ENCODE measurements at places on chromosomes 12 and 14. TPM values are rescaled to one million over a fixed set of nuclear protein-coding genes. Genes with fewer than 3 reads are reported as not detected.

Gene PHETA1
- total RNA-seq, result 2.8 TPM

Gene COPZ1
- total RNA-seq, result 104 TPM

Gene PTPRR
- not detected for total RNA-seq

Gene TAS2R31
- 5.2 TPM for total RNA-seq

Gene TNFAIP2
- not detected for total RNA-seq

DNA sequence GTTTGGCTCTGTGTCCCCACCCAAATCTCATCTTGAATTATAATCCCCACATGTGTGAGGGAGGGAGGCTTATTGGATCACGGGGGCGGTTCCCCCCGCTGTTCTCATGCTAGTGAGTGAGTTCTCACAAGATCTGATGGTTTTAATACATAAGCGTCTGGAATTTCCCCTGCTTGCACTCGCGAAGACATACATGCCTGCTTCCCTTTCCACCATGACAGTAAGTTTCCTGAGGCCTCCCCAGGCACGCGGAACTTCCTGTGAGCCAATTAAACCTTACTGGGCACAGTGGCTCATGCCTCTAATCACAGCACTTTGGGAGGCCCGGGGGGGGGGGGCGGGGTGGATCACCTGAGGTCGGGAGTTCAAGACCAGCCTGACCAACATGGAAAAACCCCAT lies 60.8 kb downstream of the R3HDM2 start:
- no peak for DNase-seq

DNA sequence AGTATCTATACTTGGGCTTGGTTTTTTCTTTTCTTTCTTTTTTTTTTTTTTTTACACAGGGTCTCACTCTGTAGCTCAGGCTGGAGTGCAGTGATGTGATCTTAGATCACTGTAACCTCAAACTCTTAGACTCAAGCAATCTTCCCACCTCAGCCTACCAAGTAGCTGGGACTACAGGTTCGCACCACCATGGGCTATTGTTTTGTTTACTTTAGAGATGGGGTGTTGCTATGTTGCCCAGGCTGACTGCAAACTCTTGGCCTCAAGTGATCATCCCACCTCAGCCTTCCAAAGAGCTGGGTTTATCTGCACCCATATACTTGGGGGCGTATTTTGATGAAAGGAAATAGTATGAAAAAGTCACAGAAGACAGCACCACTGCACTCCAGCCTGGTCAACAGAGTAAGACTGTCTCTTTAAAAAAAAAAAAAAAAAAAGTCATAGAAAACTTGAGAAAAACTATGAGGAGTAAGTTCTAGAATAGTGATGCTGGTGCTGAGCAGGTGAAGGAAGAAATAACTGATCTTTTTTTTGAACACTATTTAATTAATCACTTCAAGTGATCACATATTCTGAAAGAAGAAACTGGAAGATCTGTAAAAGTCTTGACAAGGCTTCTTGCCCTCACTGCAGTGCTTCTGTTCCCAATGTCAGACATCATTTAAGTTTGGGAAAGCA lies 53.8 kb upstream of the NPFF start:
- DNase-seq, result no peak

DNA sequence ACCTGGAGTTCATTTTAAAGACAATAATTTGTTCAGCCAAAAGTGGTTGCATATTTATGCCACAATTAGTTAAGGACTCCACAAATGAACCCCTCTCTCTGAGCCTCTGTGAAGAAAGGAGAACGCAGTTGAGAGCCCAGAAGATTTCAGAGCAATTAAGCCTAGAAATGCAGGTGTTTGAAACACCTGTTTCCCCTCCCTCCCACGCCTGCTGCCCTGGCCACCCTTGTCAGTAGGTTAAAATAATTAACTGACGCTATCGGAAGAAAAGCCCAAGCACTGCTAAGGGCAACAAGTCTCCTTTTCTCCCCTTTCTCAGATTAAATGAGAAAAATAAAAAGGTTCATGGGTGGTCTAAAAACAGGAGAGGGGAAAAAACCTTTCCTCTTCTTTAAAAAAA lies 99.2 kb downstream of the PPM1A start:
- no peak for DNase-seq

DNA sequence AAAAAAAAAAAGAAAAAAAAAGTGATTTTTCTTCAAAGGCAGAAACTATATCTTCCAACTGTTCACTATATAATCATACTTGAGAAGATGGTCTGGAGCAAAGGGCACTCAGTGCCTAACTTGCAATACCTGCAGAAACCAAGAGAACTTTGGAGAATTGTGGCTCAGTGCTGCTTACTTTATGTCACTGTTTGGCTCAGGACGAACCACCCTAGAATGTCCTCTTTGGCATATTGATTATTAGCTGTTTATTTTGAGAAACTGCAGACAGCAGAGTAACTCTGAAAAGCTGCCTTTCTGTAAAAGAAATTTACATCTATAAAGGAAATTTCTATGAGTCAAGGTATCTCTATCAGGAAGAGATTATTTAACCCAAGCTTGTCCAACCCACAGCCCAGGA lies 100.2 kb downstream of the BBS10 start:
- DNase-seq, result no peak

- DNase-seq, result no peak
Observed at GRCh38 chr14:75069811-75070145, 337 bp downstream of the ZC2HC1C start.

- no peak for DNase-seq
Observed at GRCh38 chr12:2631653-2632350, 163.0 kb upstream of the FKBP4 start.

DNA sequence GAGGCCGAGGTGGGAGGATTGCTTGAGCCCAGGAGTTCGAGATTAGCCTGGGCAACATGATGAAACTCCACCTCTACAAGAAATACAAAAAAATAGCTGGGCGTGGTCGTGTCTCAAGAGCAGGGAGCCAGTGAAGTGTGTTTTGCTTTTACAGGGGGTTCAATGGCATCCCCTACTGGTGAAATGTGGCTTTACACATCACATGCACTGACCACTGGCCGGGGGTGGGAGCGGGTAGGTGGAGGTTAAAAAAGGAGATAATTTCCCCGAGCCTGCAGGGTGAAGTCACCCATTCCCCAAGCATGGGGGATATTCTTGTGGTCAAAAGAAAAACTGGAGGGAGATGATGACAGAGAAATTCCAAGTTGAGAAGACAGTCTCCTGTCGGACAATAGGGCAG lies 63.6 kb upstream of the PWP1 start:
- DNase-seq, result no peak

- DNase-seq, result no peak
Observed at GRCh38 chr12:116144384-116144783, 133.1 kb downstream of the MED13L start.

GRCh38 chr12:123815968-123816367 lies 53.9 kb downstream of the DNAH10 start:
- no peak for DNase-seq

DNA sequence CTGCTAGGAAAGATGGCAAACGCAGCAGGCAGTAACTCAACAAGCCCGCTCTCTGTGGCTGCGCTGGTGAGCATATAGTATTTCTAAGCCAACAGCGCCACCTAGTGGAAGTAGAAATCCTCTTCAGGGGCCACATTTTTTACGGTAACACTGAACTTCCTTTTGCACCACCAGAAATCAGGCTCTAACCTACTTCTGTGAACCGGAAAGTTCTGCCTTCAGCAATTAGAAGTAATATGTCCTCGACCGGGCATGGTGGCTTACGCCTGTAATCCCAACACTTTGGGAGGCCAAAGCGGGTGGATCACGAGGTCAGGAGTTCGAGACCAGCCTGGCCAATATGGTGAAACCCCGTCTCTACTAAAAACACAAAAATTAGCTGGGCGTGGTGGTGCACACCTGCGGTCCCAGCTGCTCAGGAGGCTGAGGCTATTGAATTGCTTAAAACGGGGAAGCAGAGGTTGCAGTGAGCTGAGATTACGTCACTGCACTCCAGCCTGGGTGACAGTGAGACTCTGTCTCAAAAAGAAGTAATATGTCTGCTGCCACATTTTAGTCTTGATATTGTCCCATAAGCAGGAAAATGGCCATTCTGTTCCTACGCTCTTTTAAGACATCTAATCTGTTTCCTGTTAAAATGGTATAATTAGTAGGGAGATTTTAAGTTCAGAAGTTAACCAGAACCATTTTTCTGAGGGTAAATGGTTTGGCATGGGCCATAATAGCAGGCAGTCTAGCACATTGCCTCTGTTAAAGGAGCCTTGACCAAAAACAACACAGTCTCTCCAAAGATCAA lies 26.8 kb downstream of the APOBEC1 start:
- DNase-seq, result peak; percentile 83

GRCh38 chr12:53212931-53213330 lies 5.9 kb upstream of the ITGB7 start:
- DNase-seq, result no peak

DNA sequence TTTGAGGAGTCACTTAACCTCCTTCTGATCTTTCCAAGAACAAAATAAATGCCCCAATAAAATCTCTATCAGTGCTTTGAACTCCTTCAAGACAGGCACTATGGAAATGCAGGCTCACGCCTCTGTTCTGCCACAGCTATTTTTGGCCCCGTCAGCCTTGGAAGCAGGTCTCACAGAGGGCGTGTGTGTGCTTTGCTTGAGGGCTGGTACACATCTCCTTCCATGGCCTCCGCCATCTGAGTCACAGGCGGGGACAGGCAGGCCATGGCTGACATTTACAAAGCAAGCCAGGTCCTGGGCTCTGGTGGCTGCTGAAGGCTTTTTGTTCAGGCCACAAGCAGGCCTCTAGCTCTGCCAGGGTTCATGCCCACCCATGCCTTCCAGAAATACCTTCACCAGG lies 16.0 kb downstream of the PRIMA1 start:
- DNase-seq, result no peak

- DNase-seq, result no peak
Observed at GRCh38 chr12:16513231-16513630, 92.7 kb downstream of the LMO3 start.

DNA sequence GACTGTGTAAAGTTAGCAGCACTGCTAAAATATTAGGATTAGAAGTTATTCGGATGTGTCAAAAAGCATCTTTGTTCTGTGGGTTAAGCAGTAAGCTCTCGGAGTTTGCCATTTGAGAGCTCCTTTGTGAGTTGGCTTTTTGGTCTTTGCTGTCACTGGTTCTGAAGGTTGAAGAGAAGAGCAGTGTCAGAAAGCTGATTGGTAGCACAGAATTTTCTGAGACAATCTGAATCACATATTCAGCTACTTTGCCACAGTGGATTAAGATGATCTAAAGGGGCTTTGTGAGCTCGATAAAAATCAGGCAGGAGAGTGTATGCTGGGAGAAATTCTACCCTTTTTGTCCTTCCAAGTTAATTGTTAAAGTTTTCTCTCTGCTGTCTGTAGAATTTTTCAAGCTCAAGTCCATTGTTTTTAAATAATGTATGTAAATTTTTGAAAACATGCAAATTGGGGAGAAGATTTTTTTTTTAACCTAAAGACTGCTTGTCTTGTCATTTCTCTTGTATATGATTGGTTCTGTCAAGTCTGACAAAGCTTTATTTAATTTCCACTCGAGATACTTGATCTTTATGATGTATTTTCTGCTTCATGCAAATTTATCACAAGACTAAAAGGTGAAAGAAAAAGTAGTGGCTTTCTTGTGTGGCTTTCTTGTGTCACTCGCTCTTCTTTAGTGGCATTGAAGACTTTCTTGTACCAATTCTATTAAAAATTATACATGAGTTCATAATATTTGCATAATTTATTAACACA lies 307.3 kb downstream of the EGLN3 start:
- no peak for DNase-seq

GRCh38 chr14:82661258-82661657 lies 1127.6 kb upstream of the SEL1L start:
- no peak for DNase-seq

DNA sequence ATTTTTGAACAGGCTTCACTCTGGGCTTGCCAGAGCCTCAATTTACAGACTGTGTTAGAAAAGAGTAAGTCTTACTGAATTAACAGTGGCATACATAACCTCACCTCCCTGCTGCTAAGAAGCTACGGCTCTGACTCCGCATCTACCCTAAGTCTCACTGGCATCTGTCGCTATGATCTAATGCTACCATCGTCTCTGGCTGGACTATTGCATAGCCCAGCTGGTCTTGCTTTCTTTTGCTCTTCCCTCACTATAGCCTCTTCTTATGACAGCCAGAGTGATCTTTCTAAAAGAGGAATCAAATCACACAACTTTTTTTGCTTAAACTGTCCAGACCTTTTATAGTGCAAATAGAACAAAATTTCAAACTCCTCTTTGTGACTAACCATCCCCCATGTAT lies 81.1 kb downstream of the SLC24A4 start:
- DNase-seq, result no peak

GRCh38 chr14:23128969-23129758 lies 10.1 kb upstream of the CEBPE start:
- no peak for DNase-seq

- DNase-seq, result no peak
Observed at GRCh38 chr14:22668417-22668816, 24.3 kb upstream of the OR6J1 start.

- DNase-seq, result no peak
Observed at GRCh38 chr14:33551963-33552362, 398.9 kb downstream of the EGLN3 start.

DNA sequence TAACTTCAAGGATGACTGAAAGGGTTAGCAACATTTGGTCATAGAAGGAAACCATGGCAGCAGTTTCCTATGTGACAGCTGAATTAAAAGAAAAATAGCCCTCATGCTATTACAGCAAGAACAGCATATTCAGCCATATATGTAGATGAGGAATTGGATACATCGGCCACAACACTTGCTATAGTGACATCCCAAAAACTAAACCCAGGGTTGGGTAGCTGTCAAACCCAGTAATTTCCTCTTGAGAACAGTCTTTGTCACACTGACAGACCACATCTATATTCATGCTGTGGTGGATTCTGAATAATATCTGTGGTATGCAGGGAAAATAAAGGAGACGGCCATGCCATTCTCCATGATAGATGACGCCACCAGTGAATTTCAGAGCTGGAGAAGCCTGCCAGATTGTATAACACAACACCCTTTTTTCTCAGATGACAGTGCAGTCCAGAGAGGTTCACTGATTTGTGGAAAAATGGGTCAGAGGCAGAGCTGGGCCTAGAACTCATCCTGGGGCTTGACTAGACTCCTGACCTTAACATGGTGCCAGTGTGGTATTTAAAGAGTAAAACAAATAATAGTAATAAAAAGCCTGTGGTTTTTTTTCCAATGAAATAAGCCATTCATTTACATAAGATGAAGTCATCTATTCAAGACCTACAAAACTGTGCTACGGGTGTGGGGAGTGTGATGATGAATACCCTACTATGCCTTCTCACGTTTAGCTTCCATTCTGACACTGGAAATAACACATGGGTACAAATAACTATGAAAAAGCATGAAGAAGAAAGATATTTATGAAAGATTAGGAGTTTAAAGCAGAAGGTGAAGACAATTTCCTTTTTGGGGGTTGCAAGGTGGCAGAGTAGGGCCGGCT lies 32.3 kb downstream of the EFCAB11 start:
- DNase-seq, result no peak

All from activated CD8-positive, alpha-beta memory T cell treated with anti-CD3 and anti-CD28 coated beads, Interleukin-2, amount 10 ng/mL, durations not matched to agents 7 days and 5 days (primary cell).